ENCODE measurements at places on chromosomes 13 and 19.

GRCh38 chr19:19120308-19121231 lies 17.7 kb downstream of the TMEM161A start:
- DNase-seq = no peak

DNA sequence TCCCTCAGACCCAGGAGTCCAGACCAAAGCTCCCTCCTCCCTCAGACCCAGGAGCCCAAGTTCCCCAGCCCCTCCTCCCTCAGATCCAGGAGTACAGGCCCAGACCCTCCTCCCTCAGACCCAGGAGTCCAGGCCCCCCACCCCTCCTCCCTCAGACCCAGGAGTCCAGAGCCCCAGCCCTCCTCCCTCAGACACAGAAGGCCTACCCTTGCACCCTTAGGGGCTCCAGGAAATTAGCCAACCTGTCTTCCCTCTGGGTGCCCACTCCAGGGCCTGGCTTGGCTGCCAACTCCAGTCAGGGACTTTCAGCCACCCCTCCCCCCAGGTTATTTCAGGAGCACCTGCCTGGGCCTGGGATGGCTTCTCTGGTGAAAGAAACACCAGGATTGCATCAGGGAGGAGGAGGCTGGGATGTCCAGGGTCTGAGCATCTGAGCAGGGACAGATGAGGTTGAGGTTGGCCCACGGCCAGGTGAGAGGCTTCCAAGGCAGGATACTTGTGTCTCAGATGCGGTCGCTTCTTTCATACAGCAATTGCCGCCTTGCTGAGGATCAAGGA lies at the start of gene FGF21:
Gene FGF21, plus strand, starts transcription at position 441 of the 558 bp plus-strand sequence. CDS start 713 bp downstream, outside the sequence.
- no peak for DNase-seq

DNA sequence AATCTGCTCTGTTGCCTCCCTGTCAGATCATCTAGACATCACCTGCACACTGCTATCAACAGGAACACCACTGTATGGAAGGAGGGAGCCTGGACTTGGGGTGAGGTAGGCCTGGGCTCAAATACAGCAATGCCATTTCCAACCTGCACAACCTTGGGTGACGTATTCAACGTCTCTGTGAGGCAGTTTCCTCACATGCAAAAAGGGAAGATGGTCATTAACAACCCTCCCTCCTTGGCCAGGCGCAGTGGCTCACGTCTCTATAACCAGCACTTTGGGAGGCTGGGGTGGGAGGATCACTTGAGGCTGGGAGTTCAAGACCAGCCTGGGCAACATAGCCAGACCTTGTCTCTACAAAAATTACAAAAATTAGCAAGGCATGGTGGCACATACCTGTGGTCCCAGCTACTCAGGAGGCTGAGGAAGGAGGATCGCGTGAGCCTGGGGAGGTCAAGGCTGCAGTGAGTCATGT lies 13.1 kb downstream of the XRCC1 start:
- no peak for DNase-seq

GRCh38 chr13:30881191-30881651 lies 24.9 kb upstream of the MEDAG start:
- no peak for DNase-seq

GRCh38 chr19:49701271-49701786 lies 10.4 kb downstream of the CPT1C start:
- DNase-seq = no peak

DNA sequence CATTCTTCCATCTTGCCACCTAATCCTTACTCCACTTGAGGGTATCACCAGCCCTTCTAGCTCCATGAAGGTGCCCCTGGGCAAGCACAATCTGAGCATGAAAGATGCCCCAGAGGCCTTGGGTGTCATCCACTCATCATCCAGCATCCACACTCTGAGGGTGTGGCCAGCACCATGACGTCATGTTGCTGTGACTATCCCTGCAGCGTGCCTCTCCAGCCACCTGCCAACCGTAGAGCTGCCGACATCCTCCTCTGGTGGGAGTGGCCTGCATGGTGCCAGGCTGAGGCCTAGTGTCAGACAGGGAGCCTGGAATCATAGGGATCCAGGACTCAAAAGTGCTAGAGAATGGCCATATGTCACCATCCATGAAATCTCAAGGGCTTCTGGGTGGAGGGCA lies 3.1 kb upstream of the KLK3 start:
- DNase-seq = no peak

- DNase-seq = no peak
Measured at GRCh38 chr13:26996965-26997752, 174.5 kb downstream of the USP12 start.

- no peak for DNase-seq
Measured at GRCh38 chr13:51861723-51862300, at the start of gene CCDC70. TSS of gene CCDC70 (plus strand) at chr13:51861969. CDS start at chr13:51865412, 3,443 bp downstream.

GRCh38 chr19:57068311-57068710 lies 51.5 kb upstream of the USP29 start:
- no peak for DNase-seq

- DNase-seq = no peak
Measured at GRCh38 chr19:39479916-39480315, 722 bp upstream of the TIMM50 start.

DNA sequence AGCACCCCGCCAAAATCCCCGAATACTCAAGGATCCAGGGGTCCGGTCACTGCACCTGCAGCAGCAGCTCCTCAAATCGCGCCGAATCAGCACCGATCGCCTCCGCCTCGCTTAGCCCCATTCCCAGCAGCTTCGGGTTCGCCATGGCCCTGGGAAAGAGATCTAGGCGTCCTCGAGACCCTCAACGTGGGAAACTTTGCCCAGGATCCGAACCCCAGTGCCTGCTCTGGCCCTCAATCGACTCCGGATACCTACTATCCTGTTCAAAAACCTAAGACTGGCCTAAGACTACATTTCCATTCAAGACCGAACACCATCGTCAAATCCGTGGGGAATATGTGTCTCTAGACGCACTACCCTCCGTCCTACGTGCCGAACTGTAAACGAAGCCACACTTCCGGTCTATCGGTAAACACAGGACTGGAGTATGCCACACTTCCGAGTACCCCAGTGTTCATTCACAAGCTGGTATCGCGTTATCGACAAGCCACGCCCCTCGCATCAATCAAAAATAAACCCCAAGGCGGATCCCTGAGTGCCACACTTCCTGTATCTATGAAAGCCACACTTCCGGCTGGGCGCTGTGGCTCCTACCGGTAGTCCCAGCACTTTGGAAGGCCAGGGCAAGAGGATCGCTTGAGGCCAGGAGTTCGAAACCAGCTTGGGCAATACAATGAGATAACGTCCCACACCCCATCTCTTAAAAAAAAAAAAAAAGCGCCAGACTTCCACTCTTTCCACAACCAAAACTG lies at the start of gene PIH1D1:
Gene PIH1D1, minus strand, starts transcription at position 385 of the 752 bp plus-strand sequence. Its CDS starts 240 bp downstream, at position 145.
- peak; percentile 98 for DNase-seq

GRCh38 chr19:53828531-53828930 lies 4.4 kb upstream of the NLRP12 start:
- DNase-seq = no peak

DNA sequence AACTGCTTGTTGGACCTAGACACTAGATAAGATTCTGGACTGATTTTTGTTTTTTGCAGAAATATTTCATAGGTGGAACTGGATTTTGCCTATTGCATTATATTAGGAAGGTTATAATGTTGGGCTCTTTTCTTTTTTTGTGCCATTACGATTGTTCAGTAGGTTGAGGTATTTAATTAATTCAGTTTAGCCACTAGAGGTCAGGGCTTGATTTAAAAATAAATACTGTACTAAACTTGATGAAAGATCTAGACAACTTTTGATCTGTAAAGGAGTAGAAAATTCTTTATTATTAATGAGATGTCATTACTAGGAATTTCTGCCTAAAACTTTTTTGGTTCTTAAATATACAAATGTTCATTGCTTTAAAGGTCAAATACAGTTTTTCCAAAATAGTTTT lies 15.2 kb upstream of the SUPT20H start:
- no peak for DNase-seq

DNA sequence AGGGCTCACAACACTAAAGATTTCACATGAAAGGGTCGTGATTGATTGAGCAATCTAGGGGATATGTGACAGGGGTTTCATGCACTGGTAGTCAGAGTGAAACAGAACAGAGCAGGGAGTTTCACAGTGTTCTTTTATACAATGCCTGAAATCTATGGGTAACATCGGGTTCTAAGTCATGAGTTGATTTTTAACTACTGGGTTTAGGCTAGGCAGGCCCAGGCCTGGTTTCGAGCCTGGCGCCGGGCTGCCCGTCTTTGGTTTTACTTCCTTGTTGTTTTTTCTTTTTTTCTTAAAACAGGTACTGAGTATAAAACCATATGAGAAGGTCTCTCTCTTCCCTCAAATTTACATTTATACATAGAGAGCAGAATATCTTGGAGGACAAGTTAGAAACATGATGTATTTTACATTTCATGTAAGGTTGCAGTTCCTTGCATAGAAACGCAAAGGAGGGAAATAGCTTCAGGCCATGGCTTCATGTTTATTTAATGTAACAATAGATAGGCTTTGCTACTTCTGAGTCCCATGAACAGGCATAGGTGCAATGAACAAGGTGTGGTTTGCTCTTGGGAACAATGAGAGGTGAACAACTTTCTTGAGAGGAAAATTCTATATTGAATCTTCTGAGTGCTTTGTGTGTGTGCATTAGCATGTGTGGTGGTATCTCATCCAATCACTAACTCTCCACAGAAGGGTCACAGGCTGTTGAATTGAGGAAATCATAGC lies 128.9 kb upstream of the RXFP2 start:
- DNase-seq = no peak

- DNase-seq = no peak
Measured at GRCh38 chr19:4575267-4576015, 16.0 kb upstream of the SEMA6B start.

DNA sequence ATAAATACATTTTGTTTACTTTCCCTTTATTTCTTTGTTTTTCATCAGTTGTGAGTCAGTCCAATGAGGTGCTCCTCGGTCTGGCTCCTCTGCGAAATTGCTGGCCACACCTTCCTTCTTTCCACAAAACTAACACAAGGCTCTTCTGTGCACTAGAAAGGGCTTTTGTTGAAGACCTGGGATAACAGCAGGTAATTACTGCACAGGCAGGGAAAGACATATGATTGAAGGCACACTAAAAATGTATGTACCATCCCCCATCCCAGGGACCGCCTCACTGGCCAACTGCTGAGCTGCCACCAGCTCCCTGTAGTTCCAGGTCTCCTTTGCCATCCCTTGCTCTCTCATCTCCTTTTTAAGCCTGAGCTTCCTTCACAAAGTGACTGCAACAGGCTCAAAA lies 180.5 kb downstream of the EFNB2 start:
- no peak for DNase-seq

- no peak for DNase-seq
Measured at GRCh38 chr19:33418871-33419787, 45.6 kb downstream of the CEBPG start.

GRCh38 chr13:20565115-20565736 lies 1.7 kb upstream of the IFT88 start:
- no peak for DNase-seq

GRCh38 chr13:42409075-42409474 lies 137.1 kb downstream of the AKAP11 start:
- no peak for DNase-seq

DNA sequence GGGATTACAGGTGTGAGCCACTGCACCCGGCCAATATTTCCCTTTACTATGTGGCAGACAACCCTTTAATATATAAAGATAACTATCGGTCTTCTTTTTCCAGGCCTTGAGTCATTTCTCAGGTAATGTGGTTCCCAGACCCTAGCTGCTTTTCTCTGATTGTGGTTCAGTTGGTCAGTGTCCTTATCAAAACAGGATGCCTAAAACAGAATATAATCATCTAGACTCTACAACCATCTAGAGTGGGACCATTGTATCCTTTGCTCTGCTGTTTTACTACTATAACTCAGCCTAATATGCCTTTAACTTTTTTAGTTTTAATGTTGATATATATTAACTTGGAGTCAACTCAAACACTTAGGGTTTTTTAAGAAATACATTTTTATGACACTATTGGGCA lies 30.0 kb upstream of the HMGB1 start:
- DNase-seq = no peak

DNA sequence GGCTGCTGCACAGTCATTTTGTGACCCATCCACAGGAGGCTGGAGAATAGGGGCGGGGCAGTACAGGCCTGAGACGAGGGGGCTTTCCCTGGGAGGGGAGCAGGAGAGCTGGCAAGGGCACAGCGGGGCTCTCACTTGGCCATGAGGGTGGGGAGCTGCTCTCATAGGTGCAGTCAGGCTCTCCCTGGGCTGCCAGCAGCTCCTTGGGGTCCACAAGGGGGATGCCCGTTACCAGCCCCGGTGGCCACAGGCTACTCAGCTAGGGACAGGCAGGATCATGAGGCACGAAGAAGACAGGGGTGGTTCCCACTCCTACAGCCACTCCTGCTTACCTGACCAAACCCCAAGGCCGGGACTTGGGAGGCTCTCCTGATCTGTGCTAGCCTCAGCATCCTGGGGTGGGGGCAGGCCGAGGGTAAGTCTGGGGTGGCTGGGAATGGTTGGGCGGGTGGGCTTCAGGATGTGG lies 16.5 kb downstream of the ARHGAP33 start:
- no peak for DNase-seq

- no peak for DNase-seq
Measured at GRCh38 chr13:27450921-27451471, 632 bp upstream of the MTIF3 start.

- DNase-seq = no peak
Measured at GRCh38 chr19:18999896-19000620, 33.3 kb downstream of the SUGP2 start.
